ENCODE measurements at places on chromosomes 3 and 15. TPM values are rescaled to one million over a fixed set of nuclear protein-coding genes. Genes with fewer than 3 reads are reported as not detected.

RASL12 gene
- total RNA-seq, result 32.4 TPM

SLC9C1 gene
- not detected for total RNA-seq

CHAC1 gene
- total RNA-seq, result 16.1 TPM

LRTM1 gene
- total RNA-seq, result not detected

IL5RA gene
- total RNA-seq, result not detected

SHC4 gene
- total RNA-seq, result 0.18 TPM

CHRFAM7A gene
- 1.8 TPM for total RNA-seq

BCL2A1 gene
- 0.45 TPM for total RNA-seq

GNAT1 gene
- total RNA-seq, result not detected

POLQ gene
- total RNA-seq, result 8.4 TPM

TFDP2 gene
- total RNA-seq, result 13.1 TPM

SIDT1 gene
- 4.3 TPM for total RNA-seq

NAA50 gene
- 243 TPM for total RNA-seq

DNASE1L3 gene
- total RNA-seq, result 11.7 TPM

STRA6 gene
- total RNA-seq, result 2.2 TPM

VILL gene
- 5.5 TPM for total RNA-seq

OR5H14 gene
- total RNA-seq, result not detected

CLEC3B gene
- total RNA-seq, result 4.3 TPM

NME9 gene
- total RNA-seq, result not detected

CD96 gene
- total RNA-seq, result 2.4 TPM

IDH3A gene
- 113 TPM for total RNA-seq

SYNM gene
- total RNA-seq, result 33.9 TPM

DIS3L gene
- 24.8 TPM for total RNA-seq

MYL3 gene
- 1.1 TPM for total RNA-seq

SPINK8 gene
- total RNA-seq, result not detected

PDIA5 gene
- total RNA-seq, result 12.6 TPM

BMF gene
- total RNA-seq, result 0.31 TPM
